Thyroid gland (tissue), 4 donors: ENCODE measurements at places on chromosomes 6 and 20. TPM values are rescaled to one million over a fixed set of nuclear protein-coding genes. Genes with fewer than 3 reads are reported as not detected.

- no peak overlapping the region for H3K4me3 ChIP-seq
- H3K27me3 ChIP-seq: no peaks in the 10 kb centered on the region
- H3K4me1 ChIP-seq: peaks cover 31% of the 10 kb centered on the region
- no peaks in the 10 kb centered on the region for H3K36me3 ChIP-seq
Measured at GRCh38 chr6:111606620-111607115, 990 bp upstream of the TRAF3IP2 start.

- H3K4me3 ChIP-seq: no peak overlapping the region
- H3K36me3 ChIP-seq: no peaks in the 10 kb centered on the region
- no peaks in the 10 kb centered on the region for H3K4me1 ChIP-seq
Measured at GRCh38 chr20:38917657-38918056, 8.6 kb upstream of the FAM83D start.

GRCh38 chr20:37202267-37202943, 23.1 kb upstream of the MROH8 start:
- peaks cover 41% of the 10 kb centered on the region for H3K36me3 ChIP-seq
- H3K27ac ChIP-seq: peak overlapping the region; percentile 66
- DNase-seq: peak; percentile 33
- peaks cover 35% of the 10 kb centered on the region for H3K4me1 ChIP-seq
- H3K27me3 ChIP-seq: no peaks in the 10 kb centered on the region
- no peak overlapping the region for H3K4me3 ChIP-seq

- H3K4me3 ChIP-seq: no peak overlapping the region
- H3K27me3 ChIP-seq: no peaks in the 10 kb centered on the region
- peaks cover 4% of the 10 kb centered on the region for H3K4me1 ChIP-seq
- no peak overlapping the region for H3K27ac ChIP-seq
Measured at GRCh38 chr6:163715846-163716245, 301.3 kb downstream of the QKI start.

DNA sequence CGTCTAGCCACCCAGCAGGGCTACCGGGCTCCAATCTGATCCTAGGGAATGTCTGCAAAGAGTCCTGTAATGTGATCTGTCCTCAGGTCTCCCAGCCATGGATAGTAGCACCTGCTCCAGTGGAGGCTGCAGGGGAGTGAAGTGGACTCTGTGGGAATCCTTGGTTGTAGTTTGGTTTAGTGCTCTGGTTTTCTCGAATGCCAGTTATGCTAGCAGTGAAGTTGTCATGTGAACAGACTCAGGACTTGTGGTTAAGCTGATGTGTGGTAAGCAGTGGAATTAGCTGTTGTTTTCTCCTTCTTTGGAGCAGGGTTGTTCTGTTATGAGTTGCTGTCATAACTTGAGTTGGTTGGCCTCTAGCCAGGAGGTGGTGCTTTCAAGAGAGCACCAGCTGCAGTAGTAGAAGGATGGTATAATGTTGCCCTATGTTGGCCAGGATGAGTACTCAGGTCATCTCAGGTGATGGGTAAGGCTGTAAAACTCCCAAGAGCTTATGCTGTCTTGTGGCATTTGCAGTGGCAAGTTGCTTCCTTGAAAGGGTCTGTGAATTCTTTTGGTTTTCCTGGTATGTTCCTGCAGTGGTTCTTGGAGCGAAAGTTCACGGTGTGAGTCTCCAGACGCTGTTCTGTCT, 390.2 kb downstream of the UTRN start:
- no peaks in the 10 kb centered on the region for H3K27me3 ChIP-seq
- no peaks in the 10 kb centered on the region for H3K36me3 ChIP-seq

DNA sequence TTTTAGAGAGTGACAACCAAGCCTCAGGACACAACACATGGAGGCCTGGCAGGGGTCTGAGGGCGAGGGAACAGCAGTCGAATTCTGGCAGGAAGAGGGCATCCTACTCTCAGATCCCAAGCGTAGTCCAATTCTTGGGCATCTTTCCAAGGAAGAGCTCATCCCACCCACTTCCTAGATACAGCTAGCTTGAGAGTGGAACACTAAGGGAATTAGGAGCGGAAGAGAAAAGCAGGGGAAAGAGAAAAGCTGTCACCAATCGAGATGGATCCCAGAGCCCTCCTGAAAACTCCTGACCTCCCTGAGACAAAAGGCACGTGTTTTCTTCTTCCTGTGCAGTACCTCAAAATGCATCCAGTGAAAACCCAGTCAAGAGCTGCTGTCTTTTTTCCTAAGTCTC, 67.1 kb downstream of the GFOD1 start:
- peak overlapping the region; percentile 7 for H3K27ac ChIP-seq
- H3K27me3 ChIP-seq: no peaks in the 10 kb centered on the region
- H3K36me3 ChIP-seq: no peaks in the 10 kb centered on the region
- no peak overlapping the region for H3K4me3 ChIP-seq
- no peak for DNase-seq

DNA sequence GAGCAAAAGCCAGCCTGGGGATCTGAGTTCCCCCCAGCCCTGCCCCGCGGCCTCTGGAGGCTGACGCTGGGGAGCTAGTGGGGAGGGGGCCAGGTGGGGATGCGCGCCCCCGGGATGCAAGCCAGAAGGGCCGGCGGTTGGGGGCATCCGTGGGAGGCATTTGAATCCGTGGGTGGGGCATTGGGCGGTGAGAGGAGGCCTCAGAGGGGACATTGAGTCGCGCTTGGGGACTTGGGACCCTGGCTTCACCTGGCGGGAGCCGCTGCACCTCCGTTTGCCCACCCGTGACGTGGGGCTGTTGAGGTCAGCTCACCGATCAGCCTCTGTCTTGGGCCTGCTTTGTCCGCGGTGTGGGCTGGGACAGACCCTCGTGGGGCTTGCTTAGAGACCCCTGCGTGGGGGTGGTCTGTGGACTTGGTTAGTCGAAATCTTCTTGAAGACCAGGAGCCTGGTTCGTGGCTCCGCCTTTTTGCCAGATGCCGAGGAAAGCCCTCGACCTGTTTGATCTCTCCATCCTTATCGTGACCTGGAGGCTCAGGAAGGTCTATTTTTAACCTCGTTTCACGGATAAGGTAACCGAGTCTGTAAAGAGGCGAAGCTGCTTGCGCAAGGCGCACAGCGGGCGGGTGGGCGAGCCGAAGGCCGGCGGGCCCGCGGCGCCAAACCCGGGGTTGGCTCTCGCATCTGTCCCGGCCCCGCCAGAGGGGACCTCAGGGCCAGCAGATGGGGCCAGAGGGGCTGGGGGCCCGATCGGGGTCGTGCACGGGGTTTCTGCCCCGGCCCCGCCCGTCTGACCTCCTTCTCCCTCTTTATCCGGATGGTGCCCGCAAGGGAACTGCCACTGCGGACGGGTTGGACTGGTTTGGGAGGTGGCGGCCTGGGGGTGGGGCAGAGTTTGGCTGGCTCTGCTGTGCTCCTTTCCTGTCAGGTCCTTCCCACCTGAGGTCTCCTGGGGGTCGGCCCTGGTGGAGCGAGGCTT, 8.3 kb downstream of the FAM110A start:
- H3K27ac ChIP-seq: no peak overlapping the region
- H3K4me1 ChIP-seq: peaks cover 23% of the 10 kb centered on the region
- H3K27me3 ChIP-seq: no peaks in the 10 kb centered on the region
- peak; percentile 71 for DNase-seq
- peak overlapping the region; percentile 24 for H3K4me3 ChIP-seq
- H3K36me3 ChIP-seq: no peaks in the 10 kb centered on the region

GRCh38 chr6:161406646-161407045, 132.8 kb upstream of the AGPAT4 start:
- no peak overlapping the region for H3K27ac ChIP-seq
- DNase-seq: no peak
- H3K4me1 ChIP-seq: no peaks in the 10 kb centered on the region
- no peaks in the 10 kb centered on the region for H3K27me3 ChIP-seq

- H3K27me3 ChIP-seq: no peaks in the 10 kb centered on the region
- H3K36me3 ChIP-seq: no peaks in the 10 kb centered on the region
- H3K4me1 ChIP-seq: peaks cover 62% of the 10 kb centered on the region
- peak overlapping the region; percentile 67 for H3K27ac ChIP-seq
- peak; percentile 74 for DNase-seq
Measured at GRCh38 chr6:150146436-150146835, 3.6 kb downstream of the PPP1R14C start.

- no peaks in the 10 kb centered on the region for H3K36me3 ChIP-seq
- DNase-seq: peak; percentile 12
- peaks cover 18% of the 10 kb centered on the region for H3K4me1 ChIP-seq
- H3K27ac ChIP-seq: no peak overlapping the region
- no peak overlapping the region for H3K4me3 ChIP-seq
- no peaks in the 10 kb centered on the region for H3K27me3 ChIP-seq
Measured at GRCh38 chr20:33863440-33864323, 52.5 kb downstream of the CHMP4B start.

GRCh38 chr6:137821491-137821890, 45.6 kb upstream of the TNFAIP3 start:
- no peak overlapping the region for H3K4me3 ChIP-seq
- peaks cover 10% of the 10 kb centered on the region for H3K4me1 ChIP-seq
- no peak overlapping the region for H3K27ac ChIP-seq
- DNase-seq: no peak

DNA sequence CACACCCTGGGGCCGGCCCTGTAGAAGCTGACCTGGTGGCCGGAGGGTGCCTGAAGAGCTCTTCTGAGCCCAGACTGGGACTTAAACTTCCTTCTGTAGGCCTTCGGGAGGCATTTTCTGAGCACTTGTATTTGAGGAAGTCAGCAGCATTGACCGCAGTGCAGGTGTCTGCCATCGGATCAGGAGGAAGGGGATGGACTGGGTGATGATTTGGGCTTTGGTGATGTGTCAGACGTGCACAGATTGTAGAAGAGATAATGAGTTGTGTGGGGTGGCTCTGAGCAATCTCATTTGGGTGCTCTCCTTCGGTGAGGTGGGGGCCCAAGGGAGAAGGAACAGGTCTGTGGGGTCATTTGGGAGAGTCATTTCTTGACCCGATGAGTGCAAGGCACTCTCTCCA, 150.9 kb downstream of the ARID1B start:
- peaks cover 32% of the 10 kb centered on the region for H3K4me1 ChIP-seq
- no peak overlapping the region for H3K27ac ChIP-seq
- no peaks in the 10 kb centered on the region for H3K36me3 ChIP-seq
- no peak for DNase-seq
- H3K4me3 ChIP-seq: no peak overlapping the region

GRCh38 chr20:48524582-48524981, 303.2 kb downstream of the PREX1 start:
- H3K4me3 ChIP-seq: no peak overlapping the region
- no peaks in the 10 kb centered on the region for H3K36me3 ChIP-seq
- no peaks in the 10 kb centered on the region for H3K27me3 ChIP-seq
- no peaks in the 10 kb centered on the region for H3K4me1 ChIP-seq

DNA sequence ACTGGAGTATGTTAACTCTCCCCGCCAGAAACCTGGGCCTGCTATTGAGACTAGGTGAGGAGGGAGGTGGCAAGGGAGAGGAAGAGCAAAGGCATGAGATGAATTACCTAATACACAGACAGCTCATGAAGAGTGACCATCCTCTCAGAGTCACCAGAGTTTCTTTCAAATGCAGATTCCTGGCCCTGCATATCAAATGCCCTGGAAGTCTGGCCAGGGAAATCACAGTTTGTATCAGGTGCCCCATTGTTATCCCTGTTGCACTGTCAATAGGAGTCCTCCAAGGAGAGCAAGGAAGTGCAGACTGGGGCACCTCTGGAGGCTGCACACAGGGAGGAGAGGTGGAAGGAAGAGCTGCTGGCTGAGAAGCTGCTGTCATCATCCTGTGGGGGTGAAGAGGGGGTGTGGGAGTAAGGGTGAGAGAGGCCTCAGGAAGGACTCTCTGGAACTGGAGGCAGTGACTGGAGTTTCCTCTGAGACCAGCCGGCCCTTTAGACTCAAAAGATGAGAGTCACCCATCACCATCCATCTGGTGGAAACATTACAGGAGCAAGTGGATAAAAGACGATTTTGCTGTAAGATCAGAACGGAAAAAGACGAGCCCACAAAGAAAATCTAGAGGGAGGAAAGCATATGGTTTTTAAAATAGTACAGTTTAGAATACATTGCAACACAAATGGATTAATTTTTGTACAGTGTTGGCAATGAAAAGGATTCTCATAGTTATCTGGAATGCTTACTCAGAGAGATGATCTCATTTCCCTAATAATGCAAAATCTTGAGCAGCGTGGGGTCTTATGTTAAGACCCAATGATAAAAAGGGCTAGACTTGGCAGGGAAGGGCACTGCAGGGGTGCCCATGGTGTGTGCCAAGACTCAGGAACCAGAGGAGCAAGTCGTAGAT, 268.1 kb downstream of the UST start:
- no peak overlapping the region for H3K4me3 ChIP-seq
- peak; percentile 30 for DNase-seq
- H3K27me3 ChIP-seq: no peaks in the 10 kb centered on the region
- peak overlapping the region; percentile 13 for H3K27ac ChIP-seq
- H3K4me1 ChIP-seq: peaks cover 14% of the 10 kb centered on the region

Gene HCK
- 3.9 TPM for total RNA-seq

Gene SLC22A3
- 2.6 TPM for total RNA-seq

Gene HNF4A
- total RNA-seq: not detected

Gene DPPA5
- not detected for total RNA-seq

Gene SMOC2
- 9.0 TPM for total RNA-seq

Gene HDGFL1
- total RNA-seq: 0.40 TPM

Gene TMEM217
- not detected for total RNA-seq
